ENCODE measurements at places on chromosomes 7 and 10.

GRCh38 chr10:31808258-31809218 lies 120.1 kb downstream of the ARHGAP12 start:
- DNase-seq, result no peak

DNA sequence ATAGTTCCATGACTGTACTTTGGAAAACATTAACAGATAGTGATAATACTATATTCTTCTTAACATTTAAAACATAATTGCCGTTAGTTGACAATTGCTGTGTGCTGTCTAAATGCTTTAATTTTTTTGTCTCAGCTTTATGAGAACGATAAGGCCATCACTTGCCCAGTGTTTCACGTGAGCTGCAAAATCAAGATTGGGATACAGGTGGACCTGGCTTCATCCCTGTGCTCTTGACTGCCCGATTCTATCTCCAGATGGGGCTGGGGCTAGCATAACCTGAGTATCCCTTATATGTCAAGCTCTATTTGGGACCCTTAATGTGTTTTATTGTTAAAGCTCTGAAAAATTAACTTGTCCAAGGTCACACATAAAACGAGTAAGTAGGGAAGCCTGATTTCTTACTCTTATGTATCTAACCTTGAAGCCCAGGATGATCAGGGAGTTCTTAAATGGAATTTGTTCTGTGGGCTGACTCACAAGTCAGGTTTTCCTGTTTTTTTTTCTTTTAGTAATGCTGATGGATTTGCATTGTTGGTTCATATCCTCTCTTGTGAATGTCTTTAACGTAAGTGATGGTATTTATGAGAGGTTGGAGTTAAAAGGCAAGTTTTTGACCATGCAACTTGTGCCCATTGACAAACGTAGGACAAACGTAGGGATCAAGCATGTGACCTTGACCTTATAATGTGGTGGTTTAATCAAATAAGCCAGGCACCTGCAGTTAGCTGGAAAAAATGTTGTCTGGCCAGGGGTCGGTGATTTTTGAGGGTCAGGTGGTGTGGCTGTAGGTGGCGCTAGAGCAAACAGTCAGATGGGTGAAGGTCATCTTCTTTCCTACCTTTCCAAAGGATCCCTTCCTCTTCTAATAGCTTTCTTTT lies 3.6 kb downstream of the PRKAR2B start:
- no peak for DNase-seq

DNA sequence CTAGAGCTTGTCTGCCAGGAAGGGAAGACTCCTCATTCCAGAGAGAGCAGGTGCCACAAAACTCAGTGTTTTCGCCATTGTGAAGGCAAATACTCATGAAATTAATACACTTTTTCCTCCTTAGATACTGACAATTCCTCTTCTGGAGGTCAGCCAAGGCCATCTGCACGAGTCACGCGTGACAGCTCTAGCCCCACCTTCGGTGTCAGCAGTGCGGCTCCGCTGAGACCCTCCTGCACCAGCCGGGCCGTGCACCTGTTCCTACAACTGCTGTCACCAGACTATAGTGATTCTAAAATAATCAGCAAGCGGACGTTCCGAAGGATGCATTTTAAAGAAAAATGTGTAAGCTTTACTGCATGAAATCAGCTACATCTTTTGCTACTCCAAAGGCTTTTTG lies 127.7 kb downstream of the DIP2C start:
- DNase-seq, result no peak

GRCh38 chr10:97679594-97679993 lies 7.4 kb downstream of the AVPI1 start:
- no peak for DNase-seq

GRCh38 chr7:39712751-39713150 lies 89.4 kb downstream of the RALA start:
- no peak for DNase-seq

DNA sequence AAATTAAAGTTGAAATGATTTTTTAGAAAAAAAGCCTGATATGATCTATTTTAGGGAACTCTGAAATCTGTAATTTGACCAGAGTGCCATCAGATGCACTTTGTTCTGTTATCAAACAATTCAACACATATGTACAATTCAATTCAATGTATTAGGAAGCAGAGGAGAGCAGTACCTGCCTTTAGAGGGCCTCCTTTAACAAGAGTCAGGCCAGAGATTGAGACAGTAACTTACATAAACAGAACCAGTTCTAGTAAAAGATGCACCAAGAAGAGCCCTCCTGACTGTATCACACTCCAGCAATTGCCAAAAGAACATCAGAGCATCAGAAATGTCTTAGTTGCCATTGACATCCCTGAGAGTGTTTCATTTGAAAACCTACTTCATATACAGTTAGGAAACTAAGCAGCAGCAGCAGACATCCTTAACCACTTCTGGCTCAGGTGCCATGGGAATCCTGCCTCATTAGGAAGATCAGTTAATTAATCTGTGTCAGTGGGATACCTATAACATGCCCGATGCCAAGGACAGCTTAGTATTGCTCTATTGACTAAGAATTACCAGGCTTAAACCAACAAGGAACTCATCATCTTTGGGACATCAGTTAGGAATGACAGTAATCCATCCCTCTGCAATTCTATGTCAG lies 1222.6 kb upstream of the LRRN3 start:
- DNase-seq, result no peak

DNA sequence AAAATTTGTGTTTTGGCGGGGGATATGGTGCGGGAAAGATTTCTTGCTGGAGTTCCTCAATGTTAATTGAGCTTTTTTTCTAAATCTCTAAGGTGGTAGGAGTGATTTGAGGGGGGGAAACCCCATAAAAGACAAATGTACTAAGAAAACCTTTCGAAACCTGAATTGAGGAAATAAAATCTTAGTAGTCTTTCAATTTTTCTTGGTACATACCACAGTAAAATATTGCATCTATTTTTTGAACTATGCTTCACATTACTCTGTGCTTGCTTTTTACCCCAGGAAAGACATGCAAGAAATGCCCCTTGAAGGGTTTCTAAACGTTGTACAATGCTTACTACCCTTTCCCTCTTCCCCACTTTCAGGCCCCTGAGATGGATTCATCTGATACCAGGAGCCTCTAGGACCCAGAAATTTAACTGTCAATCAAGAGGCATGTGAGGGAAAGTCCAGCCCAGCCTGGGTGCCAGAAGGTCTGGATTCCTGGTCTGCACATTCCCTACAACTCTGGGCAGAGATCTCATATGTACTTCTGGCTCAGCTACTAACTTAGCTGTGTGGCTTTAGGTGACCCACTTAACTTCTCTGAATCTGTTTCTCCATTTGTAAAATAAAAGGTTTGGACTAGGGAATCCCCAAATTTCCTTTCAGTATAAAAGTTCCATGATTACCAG lies 5.8 kb upstream of the PDCD4 start:
- DNase-seq, result no peak

- no peak for DNase-seq
Observed at GRCh38 chr10:33139181-33139646, 181.2 kb upstream of the ITGB1 start.

- no peak for DNase-seq
Observed at GRCh38 chr10:72020914-72021809, 57.0 kb downstream of the CHST3 start.

DNA sequence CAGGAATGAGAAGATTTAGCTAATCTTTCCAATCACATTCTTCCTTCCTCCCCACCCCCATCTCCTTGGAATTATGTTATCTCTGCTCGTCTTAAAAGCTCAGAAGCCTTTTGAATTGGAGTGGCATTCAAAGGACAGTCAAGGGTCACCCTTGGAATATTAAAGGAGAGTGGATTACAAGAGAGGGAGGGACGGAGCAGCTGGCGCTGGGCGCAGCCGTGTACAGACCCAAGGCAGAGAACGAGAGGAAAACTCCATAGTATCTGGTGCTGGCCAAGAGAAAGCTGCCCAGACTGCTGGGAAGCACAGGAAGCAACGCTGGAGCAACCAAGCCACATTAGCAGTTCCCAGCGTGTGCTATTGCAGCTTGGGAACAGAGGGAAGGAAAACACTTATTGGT lies 95.7 kb downstream of the POU6F2 start:
- no peak for DNase-seq

GRCh38 chr7:54485044-54485443 lies 57.1 kb upstream of the VSTM2A start:
- DNase-seq, result no peak

DNA sequence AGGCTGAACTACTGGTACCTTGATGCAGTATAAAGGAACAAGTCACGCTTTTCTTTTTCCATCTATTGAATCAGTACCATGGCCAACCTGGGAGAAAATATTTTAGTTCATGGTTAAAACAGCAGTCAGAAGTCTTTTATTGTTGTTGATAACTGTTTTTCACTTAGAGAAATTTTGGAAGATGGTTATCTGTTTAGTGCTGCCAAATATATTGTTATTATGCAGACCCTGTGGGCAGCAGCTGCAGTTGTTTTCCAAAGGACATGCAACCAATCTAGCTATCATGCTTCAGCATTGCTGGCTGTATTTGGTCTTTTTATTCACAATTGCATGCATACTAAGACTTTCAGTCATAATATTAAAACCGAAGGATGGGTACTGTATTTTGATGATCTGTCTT lies 169.5 kb downstream of the BBS9 start:
- DNase-seq, result no peak

DNA sequence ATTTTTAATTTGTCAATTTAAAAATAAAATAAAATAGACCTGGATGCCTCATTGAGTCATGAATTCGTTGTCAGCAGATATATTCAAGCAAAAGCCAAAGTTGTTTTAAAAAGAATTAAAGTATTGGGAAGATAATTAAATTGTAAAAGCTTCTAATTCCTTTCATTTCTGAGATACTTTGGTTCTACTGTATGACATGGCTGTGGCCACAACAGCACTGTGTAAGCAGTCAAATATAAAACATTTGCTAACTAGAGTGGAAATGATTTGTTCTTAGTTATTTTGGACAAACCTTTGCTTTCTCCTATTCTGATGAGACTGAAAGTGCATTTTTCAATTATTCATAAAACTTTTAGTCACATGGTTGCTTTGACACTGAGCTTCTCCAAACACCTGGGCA lies 143.6 kb upstream of the FAM13C start:
- DNase-seq, result no peak

GRCh38 chr7:116037401-116037800 lies 6.8 kb upstream of the TFEC start:
- no peak for DNase-seq

- DNase-seq, result no peak
Observed at GRCh38 chr10:76743169-76743568, 894.4 kb downstream of the KCNMA1 start.

- DNase-seq, result no peak
Observed at GRCh38 chr7:48147078-48147591, 24.1 kb upstream of the ABCA13 start.

DNA sequence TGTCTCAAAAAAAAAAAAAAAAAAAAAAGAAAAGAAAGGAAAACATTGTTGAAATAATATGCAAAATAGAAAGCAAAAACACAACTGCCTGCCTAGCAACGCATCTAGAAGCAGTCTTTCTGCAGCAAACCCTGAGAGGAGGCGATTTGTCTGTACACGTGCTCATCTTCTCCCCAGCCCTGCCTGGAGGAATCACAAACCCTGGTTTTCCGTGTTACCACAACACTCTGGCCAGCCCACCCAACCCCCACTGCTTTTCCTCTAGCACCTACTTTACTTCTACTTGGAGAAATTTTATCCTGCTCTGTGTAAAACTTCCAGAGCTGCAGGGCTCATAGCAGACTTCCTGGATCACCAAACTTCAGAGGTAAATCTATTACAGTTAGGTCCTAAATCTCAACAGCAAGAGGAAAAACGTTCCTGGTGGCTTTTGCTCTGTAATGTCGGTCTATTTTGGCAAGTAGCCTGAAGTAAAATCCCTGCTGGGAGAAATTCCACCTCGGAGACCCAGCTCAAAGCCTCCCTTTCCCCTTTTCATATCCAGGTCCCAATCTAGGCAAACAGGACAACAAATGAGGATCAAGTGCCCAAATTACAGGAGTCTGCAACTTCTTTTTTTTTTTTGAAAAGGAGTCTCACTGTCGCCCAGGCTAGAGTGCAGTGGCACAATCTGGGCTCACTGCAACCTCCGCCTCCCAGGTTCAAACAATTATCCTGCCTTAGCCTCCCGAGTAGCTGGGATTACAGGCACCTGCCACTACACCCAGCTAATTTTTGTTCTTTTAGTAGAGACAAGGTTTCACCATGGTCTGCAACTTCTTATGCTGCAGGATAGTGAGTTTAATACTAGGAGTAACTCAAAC lies 91.6 kb downstream of the DNMBP start:
- no peak for DNase-seq

DNA sequence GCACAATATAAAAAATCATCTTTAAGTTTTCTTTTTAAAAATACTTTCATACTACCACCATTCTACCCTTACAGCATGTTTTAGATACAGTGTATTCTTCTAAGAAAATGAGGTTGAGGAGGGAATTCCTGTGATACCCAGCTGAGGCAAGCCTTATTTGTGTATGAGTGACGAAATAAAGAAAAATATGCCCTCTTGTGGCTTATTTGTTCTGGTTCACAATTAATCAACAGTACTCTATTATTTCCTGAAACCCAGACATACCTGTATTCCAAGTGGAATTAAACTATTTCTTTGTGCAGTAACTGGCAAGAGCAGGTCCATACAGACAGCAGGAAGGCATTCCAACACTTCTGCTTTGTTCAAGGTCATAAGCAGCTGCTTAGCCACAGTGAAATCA lies 4.5 kb upstream of the SEMA3D start:
- no peak for DNase-seq

DNA sequence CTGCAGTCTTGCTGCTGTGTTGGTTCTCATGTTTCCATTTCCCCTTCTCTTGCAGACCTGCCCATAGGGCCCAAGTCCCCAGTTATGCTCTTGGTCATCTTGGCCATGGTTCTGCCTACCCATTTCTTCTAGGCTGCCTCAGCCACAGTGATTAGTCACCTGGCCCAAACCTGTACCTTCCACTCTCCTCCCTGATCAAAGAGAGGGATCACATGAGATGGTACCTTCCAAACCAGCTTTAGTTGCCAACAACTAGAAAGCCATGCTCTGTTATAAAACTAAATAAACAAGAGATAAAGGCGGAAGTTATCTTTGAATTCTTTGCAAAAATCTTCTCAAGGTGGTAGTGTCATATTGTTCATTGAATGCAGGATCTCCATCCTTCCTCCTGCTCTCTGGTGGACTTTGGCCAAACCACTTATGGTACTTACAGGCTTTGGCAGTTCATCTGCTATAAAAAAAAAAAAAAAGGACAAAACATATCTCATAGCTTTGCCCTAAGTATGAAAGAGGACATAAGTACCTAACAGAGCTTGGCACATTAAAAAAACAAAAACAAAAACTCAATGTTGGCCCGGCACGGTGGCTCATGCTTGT lies 25.8 kb downstream of the TACC2 start:
- DNase-seq, result no peak

- DNase-seq, result no peak
Observed at GRCh38 chr10:22637491-22637890, 76.9 kb downstream of the PIP4K2A start.

DNA sequence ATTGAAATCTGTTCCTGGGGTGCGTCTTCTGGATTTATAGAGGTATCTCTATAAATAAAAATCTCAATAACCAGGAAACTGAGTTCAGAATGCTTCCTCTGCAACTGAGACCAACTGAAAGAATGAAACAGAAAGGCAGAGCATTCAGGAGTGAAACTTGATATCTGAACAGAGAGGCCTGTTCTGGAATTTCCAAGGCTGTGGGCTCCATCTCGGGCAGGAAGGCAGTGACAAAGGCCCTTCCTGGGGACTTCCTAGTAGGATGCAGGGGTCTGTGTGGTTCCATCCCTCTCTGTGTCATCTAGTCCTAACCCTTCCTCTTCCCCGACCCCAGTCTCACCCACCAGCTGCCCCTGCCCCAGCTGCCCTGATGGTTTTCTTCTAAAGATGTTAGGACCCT lies 52.0 kb downstream of the JCAD start:
- DNase-seq, result no peak

Measured in esophagus squamous epithelium (tissue), 5 donors.